ENCODE measurements at places on chromosomes 16 and 17.

- no peak for DNase-seq
Measured at GRCh38 chr16:13236308-13236707, 334.9 kb downstream of the SHISA9 start.

DNA sequence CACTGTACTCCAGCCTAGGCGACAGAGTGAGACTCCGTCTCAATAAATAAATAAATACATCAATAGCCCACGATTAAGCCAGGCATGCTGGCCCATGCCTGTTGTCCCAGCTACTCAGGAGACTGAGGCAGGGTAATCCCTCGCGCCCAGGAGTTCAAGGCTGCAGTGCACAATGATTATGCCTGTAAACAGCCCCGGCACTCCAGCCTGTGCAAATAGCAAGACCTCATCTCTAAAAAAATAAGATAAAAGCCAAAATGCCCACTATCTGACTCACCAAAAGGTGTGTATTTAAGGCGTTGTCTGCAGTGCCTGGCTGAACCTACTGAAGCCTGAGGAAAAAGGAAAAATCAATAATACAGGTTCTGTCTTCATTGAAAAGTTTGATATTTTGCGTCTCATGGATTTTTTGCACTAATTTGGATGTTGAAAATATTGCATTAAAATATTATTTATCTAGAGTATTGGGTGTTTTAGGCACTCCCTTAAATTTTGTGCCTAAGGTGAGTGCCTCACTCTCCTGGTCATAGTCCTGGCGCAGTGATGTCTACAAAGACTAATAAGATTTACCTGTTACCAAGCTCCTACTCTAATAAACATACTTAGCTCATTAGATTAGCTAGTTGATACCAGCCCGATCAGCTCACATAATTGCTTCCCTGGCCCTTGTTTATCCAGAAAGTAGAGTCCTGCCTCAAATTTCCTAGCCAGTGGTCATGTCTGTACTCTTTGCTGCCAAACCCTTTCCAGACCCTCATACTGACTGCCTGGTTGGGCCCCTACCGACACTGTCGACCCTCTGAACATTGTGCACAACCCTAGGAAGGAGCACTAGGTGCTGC, 24.7 kb upstream of the TOB1 start:
- no peak for DNase-seq

GRCh38 chr16:28063591-28064061, at the start of gene GSG1L:
GSG1L (minus strand) TSS chr16:28063714; CDS start chr16:28063424, 290 bp downstream.
- no peak for DNase-seq

DNA sequence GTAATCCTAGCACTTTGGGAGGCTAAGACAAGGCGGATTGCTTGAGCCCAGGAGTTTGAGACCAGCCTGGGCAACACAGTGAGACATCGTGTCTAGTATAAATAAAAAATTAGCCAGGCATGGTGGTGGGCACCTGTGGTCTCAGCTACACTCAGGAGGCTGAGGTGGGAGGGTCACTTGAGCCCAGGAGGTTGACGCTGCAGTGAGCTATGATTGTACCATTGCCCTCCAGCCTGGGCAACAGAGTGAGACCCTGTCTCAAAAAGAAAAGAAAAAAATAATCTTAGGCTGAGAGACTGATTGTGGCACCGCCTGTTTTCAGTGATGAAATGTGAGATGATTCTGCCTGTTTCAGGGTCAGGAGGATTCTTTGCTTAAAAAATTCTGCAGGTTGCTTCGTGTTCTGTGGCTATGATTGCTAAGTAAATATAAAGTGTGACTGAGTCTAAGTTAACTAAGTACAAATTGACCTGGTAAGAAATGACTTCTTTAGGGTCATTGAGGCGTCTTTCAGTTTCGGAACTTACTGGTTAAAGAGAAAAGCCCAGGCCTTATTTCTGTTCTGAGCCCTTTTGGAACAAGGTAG, 128.3 kb downstream of the SOCS1 start:
- DNase-seq = no peak

DNA sequence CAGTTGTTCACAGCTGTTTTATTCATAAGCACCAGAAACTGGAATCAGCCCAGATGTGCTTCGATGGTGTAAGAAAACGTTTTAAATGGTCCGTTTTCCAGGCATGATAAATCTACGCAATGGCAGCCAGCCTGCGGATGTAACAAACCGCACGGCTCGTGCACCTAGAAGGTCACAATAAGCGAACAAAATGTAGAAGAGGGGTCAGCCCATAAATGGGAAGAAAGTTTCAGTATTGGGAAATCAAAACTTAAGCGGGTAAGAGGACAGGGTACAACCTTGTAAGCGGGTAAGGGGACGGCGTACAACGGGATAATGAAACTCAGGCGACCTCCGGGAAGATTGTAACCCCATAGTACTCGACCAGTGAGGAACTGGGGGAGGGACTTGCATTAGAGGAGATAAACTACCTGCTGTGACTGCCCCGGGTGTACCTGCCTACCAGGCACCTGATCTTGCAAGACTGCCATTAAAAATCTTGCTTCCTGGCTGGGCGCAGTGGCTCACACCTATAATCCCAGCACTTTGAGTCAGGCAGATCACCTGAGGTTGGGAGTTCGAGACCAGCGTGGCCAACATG, 66.6 kb downstream of the ANKRD11 start:
- peak; percentile 52 for DNase-seq

GRCh38 chr16:2223942-2224486, 623 bp downstream of the E4F1 start:
- peak; percentile 59 for DNase-seq

DNA sequence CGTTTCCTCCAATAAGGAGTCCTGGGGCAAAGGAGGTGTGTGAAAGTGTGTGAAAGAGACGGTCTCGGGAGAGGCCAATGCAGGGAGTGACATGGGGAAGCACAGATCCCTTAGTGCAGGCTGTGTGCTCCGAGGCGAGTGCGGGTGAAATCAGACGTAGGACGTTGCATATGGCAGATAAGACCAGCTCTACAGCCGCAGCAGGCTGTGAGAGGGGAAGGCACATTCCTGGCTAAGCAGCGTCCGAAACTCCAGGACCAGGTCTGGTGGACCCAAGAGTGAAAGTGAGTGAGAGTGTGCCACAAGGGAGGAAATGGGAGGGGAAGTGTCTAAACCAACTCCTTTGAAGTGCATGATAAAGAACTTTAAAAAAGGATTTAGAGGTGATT, 11.3 kb downstream of the POLR3K start:
- DNase-seq = no peak

GRCh38 chr17:48059125-48059668, 11.0 kb downstream of the NFE2L1 start:
- DNase-seq = no peak

DNA sequence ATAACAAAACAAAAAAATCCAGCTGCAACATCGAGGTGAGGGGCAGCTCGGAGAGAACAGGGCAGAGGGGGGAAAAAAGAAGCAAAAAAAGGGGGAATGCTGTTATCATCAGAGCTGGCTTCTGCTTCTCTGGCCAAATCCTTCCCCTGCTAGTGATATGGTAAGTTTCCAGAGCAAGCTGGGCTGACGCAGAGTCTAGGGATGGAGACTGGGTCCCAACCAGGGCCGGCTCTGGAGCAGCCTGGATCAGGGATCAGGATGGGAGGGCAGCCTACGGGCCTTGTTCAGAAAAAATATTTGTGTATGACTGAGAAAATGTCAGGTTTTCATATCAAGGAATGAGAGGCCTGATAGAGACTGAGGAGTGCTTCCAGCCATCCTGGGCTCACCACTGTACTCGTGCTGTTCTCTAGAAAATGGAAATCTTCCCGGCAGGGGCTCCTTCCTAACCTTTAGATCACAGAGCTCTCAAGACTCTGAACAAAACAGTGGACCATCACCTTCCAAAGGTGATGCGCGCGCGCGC, 726 bp upstream of the C1QTNF1 start:
- peak; percentile 31 for DNase-seq

DNA sequence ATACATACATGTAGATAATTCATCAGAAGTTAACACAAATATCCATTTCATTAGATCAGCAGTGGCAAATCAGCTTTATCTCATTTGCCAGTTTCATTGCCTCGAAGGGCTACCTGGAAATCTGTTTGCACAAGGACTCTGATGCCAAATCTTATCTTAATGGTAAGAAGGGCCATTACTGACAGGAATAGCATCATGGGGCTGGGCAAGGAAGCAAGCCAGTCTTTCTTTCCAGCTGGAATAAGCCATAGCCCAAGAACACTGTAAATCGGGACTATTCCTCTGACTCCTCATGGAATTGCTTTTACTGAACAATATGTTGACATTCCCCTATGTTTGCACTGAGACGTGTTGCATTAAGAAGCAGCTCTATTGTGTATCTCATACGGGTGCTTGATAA, 101.4 kb upstream of the CLEC3A start:
- no peak for DNase-seq

All from GM23338 (cell line).